ENCODE measurements at places on chromosomes 2 and 18.
A peak's percentile ranks its signal among the peaks of the same experiment; 100 is the strongest.

GRCh38 chr2:241900251-241901017 is 30.9 kb downstream of the RTP5 start:
- no peak for DNase-seq

DNA sequence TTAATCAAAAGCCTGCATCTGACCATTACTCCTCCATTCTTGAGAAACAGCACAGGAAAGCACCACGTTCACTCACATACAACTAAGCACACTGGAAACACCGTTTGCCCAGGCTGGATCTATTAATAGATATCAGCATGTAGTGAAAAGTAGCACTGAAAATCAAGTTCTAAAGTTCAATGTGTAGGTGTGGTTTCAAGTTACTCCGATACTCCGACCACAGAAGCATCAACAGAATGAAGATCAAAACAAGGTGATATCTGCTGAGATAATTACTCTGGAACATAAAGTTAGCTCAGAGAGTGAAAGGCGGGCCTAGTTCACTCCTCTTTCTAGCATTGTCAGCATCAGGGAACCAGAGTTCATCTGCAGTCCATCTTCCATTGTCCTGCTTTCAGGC is 1367.4 kb upstream of the ACVR2A start:
- no peak for DNase-seq

DNA sequence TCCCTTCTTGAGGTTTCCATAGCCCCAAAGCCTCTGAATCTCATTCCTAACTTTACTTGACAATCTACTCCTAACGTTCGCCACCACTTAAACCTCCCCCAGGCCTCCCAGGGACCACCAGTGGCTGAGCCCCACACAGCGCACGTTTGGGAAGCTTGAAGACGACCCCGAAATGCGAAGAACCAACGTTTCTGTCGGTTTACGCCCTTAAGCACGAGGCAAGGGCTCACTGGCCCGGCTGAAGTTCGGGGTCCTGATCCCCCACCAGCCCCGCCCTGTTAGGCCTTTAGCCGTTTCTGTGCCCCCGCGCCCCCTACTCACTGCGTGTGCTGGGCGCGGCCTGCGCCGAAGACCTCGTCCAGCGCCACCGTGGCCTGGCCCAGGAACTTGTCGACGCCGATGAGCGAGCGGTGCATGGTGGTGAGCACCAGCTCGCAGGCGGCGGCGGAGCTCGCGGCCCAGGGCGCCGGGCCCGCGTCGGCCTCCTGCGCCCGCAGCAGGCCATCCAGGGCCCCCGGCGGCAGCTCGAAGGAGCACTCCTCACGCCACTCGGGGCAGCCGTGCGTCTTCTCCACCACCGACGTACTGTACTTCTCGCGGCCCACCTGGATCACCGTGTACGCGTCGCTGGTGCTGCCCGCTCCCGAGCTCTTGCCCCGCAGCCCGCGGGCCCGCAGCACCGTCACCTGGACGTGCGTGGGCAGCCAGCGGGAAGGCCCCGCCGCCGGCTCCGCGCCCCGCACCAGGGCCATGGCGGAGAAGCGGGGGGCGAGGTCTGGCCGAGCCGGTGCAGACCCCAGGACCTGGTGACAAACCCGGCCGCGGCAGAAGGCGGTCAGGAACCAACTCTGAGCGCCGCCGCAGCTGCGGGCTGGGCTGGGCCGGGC is 479 bp downstream of the RAB11FIP5 start:
- DNase-seq: peak; percentile 5

GRCh38 chr2:151972241-151973012 is 126.4 kb downstream of the CACNB4 start:
- no peak for DNase-seq

- DNase-seq: no peak
Observed at GRCh38 chr2:137302957-137303356, 537.6 kb downstream of the THSD7B start.

- DNase-seq: no peak
Observed at GRCh38 chr2:50126845-50127244, 905.1 kb downstream of the NRXN1 start.

DNA sequence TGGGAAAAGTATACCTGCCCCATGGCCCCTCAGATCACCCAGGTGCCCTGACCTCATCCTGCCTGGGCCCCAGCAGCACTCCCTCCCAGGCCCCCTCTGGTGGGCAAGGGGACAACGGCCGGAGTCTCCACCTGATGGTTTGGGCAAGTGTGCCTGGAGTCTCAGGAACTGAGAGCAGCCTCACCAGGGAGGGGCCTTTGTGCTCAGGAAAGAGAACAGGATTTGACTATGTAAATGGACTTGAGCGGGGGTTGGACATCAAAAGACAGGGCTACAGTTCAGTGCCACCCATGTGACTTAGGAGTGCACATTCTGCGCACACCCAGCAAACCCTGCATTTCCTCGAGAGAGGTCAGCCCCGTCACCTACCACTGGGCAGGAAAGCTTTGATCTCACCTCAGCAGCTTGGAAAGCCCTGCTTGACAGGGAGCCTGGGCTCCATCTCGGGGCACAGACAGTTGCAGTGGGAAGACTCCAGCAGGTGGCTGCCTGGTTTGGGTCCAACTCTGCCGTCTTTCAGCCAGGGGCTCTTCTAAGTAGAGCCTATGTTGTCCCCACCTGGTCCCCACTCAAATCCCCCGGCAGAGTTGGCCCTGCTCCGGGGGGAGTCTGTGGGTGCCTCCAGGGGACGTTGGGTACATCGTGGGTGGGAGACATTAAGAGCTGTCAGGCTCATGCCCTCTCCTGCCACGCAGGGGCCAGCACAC is 3.3 kb downstream of the INPP5D start:
- no peak for DNase-seq

DNA sequence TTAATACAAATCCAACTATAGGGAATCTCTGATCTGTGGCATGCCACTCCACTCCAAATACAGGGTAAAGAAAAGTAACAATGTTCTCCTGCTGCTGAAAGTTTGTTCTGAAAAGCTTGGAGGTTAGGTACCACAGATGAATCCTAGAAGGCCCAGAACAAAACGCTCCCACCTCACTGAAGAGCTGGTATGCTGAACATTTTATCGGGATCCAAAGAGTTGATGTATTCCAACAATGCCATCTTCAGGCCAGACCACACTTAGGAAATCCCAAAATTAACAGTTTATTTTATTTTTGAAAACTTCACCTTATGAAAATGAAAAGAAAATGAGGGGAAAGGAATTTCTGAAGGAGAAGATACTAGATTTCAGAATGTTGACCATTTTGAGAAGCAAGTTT is 145.1 kb upstream of the CDH19 start:
- DNase-seq: no peak

DNA sequence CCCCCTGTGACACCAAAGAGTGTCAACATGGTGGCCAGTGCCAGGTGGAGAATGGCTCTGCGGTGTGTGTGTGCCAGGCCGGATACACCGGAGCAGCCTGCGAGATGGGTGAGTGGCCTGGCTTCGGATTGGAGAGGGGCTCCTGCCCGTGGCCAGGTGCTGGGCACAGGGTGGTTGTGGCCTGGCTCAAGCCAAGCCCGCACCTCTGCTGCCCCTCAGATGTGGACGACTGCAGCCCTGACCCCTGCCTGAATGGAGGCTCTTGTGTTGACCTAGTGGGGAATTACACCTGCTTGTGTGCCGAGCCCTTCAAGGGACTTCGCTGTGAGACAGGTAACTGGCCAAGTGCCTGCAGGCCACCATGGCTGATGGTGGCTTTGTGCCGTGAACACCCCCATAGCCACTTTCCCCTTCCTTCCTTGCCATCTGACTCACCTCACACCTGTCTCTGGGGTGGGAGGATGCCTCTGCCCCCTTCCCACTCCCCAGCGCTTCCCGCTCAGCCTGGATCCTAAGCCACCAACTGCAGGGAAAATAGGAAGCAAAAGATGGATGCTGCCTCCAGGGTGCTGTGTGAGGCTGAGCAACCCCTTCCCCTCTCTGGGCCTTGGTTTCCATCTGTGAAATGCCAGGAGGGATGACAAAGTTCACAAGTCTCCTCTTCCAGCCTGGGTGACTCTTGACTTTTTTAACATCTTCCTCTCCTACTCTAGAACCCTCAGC is 41.8 kb downstream of the SNED1 start:
- no peak for DNase-seq

GRCh38 chr2:108363908-108364225 is 13.9 kb upstream of the SULT1C4 start:
- no peak for DNase-seq
